Activated naive CD8-positive, alpha-beta T cell treated with anti-CD3 and anti-CD28 coated beads for 36 hours (primary cell): ENCODE measurements at places on chromosomes 1 and 21.
A peak's percentile ranks its signal among the peaks of the same experiment; 100 is the strongest.

DNA sequence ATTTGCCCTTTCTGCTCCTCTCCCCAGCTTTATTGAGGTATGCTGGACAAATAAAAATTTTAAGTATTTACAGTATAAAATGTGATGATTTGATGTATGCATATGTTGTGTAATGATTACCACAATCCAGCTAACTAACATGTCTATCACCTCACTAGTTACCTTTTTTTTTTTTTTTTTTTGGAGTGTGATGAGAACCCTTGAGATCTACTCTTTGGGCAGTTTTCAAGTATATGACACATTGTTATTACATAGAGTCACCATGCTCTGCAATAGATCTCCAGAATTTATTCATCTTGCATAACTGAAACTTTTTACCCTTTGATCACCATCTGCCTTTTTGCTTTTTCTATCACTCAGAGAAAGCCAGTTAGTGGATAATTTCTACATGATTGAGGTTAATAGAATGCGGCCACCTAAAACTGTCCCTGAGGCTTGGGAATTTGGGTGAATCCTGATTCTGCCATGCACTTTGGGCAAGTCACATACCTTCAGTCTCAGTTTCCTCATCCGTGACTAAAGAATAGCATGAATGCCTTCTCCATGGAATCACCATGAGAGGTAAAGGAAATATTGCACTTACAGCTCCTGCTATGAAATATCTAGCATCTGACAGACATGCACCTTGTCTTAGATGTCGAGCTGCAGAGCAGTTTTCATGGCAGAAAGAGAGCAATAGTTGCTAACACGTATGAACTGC, 295.2 kb downstream of the DISC1 start:
- DNase-seq = no peak

- DNase-seq = no peak
These were observed 20.3 kb downstream of the STK40 start for GRCh38 chr1:36365381-36365780.

- no peak for DNase-seq
These were observed 498.1 kb downstream of the KIF26B start for GRCh38 chr1:245652660-245653427.

- DNase-seq = no peak
These were observed 279.1 kb upstream of the FMN2 start for GRCh38 chr1:239812580-239812979.

GRCh38 chr1:12678820-12679219, 34.9 kb downstream of the AADACL4 start:
- DNase-seq = no peak

GRCh38 chr1:235468970-235469369, 35.3 kb downstream of the B3GALNT2 start:
- DNase-seq = no peak

GRCh38 chr1:151056149-151056548, 3.3 kb downstream of the CDC42SE1 start:
- no peak for DNase-seq

DNA sequence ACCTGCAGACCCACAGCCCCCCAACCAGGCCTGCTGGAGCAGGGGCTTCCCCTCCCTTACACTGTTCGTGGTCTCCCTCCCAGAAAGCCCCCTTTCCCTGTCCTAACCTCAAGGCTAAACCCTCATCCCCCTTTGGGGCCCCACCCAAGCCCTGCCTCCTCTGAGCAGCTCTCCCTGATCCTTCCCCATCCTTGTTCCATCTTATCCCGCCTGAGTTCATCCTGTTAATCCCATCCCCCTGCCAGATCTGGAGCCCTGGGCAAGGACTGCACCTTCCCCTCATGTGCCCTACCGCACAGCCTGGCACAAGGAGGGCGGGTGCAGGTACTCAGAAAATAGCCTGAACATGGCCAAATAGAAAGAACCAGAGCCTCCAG, 6.9 kb upstream of the TNNT2 start:
- no peak for DNase-seq

GRCh38 chr1:23816906-23817305, 8.3 kb downstream of the HMGCL start:
- no peak for DNase-seq

DNA sequence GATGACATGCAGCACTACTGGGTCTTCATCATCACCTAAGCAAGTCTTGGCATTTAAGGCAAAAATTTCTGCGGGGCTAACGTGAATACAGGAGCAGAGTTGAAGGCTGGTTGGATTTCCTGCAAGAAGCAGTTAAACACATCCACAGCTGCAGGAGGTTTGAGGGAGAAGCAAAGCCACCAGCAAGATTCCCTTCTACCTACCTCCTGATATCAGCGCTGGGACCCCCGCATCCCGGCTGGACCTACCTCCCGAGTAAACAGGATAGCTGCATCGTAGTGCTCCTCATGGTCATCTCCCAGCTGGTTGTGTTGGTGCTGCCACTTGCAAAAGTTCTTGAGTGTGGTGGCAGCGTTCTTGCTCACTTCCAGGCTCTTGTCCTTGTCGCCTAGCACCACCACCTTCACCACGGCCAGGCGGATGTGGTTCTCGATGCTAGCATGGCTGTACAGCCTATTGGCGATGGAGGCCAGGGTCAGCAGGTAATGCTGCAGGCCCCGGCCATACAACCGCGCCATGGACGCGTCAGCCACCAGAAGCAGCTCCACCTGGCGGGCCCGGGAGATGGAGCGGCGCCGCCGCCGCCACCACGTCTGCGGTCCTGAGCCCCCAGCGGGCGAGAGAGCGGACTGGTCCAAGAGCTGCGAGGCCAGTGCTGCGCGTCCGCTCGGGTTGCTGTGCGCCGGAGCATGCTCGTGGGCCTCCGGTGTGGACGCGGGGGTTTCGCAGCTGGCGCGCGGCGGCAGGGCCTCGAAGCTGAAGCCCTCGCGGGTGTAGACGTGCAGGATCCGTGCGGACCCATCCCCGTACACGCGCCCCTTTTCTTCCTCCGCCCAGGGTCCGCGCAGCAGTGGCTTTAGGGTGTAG, 1.6 kb downstream of the ADAMTS5 start:
- DNase-seq = no peak

DNA sequence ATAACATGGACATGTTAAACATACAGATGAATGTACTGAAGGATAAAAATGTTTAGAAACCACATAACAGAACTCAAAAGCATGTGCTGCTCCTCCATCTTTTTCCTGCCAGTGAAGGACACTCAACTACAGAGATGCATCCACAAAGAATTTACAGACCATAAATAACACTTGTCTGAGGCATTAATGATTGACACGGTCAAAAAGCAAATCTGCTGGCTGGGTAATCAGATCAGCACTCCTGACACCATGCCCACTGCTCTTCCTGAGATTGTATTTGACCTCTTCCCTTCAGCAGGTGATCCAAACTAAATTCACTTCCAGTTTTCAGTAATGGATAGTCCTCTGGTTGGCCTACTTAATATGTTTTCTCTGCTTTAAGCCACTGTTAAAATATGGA, 6.6 kb downstream of the CREG1 start:
- no peak for DNase-seq

DNA sequence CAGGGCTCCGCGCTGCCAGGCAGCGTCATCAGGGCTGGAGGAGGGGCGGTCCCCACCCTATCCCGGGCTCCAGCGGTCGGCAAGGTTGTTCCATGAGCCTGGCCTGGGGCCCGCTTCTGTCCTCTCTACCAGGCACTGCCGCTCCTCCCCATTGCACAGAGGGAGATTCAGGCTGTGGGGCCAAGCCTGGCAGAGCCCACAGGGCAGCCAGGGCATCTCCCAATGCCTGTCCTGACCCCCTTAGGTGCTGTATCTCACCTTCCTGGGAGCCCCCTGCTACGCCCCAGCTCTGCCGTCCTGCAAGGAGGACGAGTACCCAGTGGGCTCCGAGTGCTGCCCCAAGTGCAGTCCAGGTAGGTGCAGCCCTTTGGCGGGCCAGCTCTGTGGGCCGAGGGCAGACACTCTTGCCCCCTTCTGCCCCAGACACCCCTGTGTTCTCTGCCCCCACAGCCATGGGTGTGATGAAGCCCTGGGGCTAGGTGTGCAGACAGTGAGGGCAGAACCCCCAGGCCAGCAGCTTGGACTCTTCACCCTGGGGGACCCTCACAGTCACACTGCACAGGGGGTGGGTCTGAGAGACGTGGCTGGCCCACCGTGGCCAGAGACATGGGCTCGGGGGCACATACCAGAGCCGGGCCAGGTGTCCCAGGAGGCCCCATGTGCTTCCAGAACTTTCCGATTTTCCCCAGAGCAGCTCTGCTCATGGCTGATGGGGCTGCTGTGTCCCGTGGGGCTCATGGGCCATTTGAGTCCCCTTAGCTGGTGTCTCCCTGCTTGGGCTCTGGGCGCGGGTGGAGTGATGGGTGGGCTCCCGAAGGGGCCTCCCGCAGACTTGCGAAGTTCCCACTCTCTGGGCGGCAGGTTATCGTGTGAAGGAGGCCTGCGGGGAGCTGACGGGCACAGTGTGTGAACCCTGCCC, 1.6 kb downstream of the TNFRSF14 start:
- DNase-seq = no peak

DNA sequence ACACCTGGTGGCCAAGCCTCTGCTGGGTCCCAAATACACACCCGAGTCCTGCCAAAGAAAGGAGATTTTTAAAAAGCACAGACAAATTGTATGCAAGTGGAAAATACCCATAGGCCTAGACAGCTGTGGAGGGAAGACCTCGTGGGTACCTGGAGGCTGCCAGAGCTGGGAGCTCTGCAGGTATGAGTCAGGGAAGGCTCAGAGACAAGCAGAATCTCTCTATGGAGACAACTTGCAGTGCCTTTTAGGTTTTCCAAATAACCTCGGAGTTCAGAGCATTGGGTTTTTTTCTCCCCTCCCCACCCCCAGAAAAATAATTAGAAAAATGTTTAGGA, 127.7 kb downstream of the EDEM3 start:
- no peak for DNase-seq

DNA sequence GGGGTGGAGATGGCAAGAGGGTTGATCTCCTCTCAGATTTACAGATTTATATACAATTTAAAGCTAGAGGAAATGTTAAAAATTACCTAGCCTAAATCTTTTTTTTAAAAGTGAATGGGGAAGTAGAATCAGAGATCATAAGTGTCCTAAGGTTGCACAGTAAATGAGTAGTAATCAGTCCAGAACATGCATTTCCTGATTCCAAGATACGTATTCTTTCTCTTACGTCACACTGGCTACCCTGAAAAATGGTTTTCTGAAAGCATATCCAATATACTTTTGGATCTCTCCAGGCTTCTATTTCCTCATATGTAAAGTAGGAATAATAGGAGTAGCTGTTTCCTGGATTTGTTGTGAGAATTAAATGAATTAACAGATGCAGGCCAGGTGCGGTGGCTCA, 11.7 kb downstream of the GADD45A start:
- DNase-seq = no peak

DNA sequence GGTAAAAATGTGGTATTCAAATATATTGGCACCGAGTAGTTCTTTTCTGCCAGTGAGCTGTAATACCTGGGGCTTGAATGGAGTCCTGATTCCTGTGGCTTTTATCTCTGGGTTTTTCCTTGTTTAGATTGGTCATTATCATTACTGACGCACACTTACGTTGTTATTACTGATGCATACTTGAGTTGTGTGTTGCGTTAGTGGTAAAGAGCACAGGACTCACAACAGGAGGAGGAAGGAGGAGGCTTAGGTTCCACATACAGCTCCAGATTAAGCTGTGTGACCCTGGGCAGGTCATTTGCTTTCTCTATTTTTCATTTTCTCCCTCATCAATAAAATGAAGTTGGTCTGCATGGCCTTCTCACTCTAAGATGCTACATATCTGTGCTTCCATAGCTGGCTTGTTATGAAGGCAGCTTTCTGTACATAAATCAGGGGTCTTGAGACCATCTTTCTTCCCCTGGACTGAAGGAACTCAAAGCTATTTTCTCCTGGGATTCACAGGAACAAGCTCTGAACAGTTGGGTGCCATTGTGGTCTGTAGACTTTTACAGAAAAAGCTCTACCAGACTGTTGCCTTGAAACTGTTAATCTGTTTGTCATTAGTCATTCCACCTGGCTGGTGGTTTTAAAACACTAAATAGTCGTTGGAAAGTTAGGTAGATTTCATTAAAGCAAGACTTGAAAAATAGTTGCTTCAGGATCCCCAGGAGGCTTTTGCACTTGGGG, 5.6 kb downstream of the ARID1A start:
- DNase-seq = no peak

GRCh38 chr1:23910553-23911246, 2.5 kb downstream of the CNR2 start:
- DNase-seq = no peak

- DNase-seq = no peak
These were observed 6.6 kb downstream of the KRTAP10-8 start for GRCh38 chr21:44618504-44618903.

DNA sequence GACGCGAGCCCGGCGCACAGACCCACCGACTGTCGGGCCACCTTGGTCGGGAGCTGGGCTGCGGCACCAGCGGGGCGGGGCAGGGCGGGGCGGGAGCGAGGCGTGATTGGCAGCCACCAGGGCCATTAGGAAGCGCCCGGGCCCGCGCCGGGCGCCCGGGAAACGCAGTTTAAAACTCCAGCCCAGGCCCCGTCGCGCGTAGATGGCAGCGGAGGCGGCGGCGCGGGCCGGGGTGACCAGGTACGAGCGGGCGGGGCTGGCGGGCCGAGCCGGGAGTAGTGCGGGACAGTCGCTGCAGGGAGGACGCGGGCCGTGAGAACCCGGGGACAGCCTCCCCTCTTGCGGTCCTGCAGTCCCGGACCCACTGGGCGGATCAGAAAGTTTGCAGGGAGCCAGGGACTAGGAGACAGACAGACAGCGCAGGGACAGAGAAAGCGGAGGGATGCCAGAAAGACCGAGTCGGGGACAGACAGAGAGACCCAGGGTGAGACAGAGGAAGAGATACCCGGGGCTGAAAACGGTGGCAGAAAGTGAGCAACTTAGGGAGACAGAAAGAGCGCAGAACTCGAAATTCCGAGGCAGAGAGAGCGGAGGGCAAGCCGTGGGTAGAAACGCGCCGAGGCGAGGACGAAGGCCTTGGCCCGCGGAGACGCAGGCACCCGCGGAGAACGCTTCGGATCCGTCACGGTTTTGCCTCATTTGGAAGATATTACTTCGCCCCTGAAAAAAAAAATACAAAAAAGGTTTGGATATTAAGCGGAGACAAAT, at the start of gene DMBX1:
TSS of gene DMBX1 (plus strand) at position 199 of the 768 bp plus-strand sequence. CDS start 17,175 bp downstream, outside the sequence.
- peak; percentile 40 for DNase-seq

DNA sequence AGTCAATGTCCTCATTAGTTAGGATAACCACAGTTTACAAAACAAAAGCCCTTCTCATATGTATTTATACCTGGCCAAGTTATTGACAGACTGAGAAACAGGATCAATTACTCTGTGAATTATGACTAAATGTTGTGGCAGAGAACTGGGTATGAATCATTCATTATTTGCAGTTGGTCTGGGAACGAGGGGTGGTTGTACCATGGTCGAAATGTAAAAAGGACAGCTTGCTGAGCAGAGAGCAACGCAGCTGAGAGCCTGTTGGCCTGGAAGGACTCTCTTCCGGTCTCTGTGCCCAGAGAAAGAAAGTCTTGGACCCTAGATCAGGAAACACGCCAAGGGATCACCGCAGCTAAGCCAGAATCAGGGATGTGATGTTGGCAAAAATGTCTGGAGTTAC, 169.6 kb downstream of the DISC1 start:
- no peak for DNase-seq
